Effector memory CD4-positive, alpha-beta T cell (primary cell): ENCODE measurements at places on chromosomes 7 and 10.

- DNase-seq, result no peak
Measured at GRCh38 chr7:159024280-159024951, 120.3 kb downstream of the VIPR2 start.

DNA sequence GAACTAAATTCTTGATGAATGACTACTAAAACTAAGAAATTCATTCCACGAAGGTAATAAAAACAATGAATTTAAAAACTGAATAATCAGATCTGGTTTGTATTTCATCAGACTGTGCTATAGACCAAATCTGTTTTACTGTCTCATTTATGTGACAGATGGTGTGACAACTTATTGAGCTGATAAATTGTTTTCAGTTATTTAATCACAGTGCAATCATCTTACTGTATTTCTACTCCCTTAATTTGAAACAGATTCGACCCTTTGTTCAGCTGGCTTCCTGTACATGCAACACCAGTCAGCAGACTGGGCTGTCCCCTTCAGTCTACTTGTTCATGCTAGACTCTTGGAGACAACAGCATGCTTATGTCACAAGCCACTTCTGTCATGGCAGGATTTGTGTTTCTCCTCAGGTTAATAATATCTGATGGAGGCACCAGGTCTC, 150.9 kb downstream of the MBL2 start:
- no peak for DNase-seq

DNA sequence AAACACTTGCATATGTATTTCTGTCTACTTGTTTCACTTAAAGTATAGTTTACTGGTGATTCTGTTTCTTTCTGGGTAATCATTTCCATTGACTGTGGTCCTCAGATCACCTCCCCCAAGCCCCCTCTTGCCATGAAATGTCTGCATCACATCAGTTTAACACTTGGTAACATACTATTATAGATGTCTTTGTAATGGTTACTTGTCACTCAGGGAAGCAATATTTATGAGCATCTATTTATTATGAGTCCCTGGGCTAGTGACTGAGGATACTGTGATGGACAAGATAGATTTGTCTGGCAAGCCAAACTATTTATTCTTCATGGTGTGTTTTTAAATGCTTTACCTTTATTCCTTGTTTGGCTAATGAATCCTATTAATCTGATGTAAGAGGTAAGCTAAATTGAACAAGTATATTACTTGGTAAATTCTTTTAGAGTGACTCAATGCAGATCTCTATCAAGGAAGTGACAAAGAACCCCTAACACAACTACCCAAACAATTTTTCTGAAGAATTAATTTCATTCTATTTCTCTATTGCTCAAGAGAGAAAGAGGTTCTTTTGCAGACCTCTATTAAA, 270.9 kb downstream of the RELN start:
- no peak for DNase-seq

GRCh38 chr7:121069346-121070100, 81.0 kb downstream of the CPED1 start:
- DNase-seq, result no peak

DNA sequence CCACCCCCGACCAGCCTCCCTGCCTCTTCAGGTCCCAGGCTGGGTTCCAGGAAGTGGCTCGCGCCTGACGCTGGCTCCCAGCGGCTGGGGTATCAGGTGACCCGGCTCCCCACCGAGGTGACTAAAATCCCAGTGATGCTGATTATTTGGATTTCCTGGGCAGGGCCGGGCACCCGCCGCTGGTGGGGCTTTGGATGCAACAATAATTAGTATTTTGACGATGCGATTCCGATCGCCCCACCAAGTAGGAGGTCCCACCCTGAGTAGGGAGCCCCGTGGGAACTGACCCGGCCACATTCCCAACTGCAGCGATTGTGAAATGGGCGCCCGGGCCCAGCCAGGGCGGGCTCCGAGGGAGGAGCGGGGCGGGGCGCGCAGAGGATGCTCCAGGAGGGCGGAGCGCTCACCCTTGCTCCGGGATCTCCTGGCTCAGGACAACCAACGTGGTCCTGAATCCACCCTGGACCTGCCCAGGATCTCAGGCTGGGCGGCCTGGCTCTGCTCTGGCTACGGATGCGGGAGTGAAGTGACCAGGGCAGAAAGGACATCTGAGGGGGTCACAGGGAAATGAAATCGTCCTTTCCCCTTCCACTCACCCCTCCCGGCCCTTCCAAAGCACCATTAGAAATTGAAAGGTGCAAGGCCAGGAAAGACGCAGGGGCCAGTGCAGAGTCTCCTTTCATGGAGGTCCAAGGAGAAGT, 32.6 kb downstream of the DUSP5 start:
- no peak for DNase-seq

DNA sequence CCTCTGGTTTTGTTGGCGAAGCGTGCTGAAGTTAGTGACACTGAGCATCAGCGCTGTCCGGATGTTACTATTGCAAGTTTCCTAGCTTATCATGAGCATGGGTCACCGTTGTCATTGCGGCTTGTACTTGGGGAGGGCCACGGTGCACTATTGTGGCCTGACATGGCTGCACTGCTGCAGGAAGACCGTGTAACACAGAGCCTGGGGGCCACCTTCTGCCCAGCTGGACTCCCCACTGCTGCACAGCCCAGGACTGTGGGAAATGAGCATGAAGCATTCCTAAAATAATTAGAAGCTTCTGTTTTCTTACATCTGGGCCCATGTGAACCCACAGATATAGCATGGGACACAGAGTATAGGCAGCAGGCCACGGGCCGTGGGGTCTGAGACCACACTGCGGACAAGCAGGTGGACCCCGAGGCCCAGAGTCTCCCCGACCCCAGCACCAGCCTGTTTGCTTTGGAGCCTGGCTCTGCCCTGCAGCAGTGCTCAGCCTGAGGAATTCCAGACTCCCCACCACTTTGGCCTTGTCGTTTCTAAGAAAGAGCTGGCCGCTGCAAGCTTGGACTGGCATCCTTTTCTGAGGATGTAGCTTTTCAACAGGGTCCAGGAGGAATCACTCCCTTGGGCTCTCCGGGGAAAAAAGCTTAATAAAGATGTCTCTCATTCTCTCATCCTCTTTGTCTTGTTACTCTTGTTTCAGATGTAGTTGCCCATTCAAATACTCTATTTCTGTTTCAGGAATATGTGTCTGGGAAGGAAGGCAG, 179.2 kb downstream of the CCDC3 start:
- DNase-seq, result no peak
